ENCODE measurements at places on chromosomes 3 and 15. TPM values are rescaled to one million over a fixed set of nuclear protein-coding genes. Genes with fewer than 3 reads are reported as not detected.

DNA sequence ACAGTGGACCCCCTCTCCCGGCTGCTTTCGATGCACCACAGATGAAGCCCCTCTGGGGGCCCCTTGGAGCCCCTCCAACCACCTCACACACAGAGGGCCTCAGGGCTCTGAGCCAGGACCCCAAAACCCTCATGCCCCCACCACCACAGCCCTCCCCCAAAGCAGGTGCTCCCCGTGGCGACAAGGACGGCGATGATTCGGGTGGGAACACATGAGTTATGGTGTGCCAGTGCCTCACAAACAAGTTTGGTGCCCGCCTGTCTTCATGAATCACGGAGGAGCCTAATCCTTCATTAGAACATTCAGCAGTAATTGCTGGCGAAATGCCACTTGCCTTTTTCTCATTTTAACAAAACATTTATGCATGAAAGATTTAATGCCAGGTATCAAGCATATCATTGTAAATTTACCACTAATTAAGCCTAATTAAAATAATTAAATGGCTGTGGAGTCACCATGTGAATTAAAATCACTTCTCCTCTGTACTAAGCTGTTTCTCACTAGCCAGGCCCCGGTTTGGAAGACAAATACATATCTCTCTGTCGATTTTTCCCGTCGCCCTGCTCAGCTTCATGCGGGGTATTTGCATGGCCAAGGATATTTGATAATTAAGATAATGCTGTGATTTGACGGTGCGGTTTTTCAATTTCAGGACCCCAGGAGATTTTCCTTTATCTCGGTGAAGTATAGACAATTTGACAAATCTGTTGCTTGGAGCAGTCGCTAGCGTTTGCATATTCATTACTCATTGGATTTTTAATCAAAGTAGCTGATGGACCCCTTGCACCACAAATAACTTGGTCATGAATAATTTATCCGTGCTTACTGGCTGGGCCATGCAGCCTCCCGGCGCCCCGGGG lies 157.0 kb downstream of the TLE3 start:
- DNase-seq = no peak

DNA sequence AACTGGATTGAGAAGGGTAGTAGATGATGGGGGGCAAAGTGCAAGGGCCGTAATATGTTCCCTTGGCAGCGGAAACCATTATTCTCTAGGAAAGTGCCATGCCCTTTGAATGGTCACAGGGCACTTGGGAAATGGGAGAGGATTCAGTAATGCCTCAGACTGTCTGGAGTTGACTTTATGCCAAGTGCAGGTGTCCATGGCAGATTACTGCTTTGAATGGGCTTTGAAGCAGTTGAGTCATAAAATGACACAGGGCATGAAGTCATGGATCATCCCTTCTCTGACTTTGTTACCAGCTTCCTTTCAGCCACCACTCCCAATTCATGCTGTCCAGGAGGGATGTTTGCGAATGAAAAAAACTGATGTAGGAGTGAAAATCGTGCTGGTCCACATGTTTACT lies 20.1 kb downstream of the AADACL2 start:
- DNase-seq = no peak

- DNase-seq = no peak
Measured at GRCh38 chr3:187568171-187568570, 102.0 kb downstream of the SST start.

Gene ZBBX
- not detected for total RNA-seq
